ENCODE measurements at places on chromosomes 11 and 22.

GRCh38 chr22:17846326-17846992 is 72.2 kb upstream of the BID start:
- DNase-seq, result no peak

DNA sequence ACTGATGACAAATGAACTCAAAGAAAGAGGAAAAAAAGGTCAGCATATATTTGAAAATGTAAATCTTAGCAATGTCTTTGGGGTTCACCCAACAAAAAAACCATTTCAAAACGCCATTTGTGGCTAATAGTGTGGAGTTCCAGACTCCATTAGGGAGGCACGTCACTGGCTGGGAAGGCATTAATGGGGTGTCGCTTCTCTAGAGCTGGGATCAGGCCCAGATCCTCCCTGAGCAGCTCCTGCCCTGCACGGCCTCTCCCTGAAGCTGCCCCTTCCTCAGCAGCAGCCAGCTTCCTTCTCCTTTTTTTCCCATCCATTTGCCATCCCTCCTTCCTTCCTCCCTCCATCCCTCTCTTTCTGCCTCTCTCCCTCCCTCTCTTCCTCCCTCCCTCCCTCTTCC is 98.8 kb upstream of the LMO1 start:
- DNase-seq, result no peak

GRCh38 chr11:119373921-119374631 is 7.4 kb downstream of the USP2 start:
- DNase-seq, result peak; percentile 52

DNA sequence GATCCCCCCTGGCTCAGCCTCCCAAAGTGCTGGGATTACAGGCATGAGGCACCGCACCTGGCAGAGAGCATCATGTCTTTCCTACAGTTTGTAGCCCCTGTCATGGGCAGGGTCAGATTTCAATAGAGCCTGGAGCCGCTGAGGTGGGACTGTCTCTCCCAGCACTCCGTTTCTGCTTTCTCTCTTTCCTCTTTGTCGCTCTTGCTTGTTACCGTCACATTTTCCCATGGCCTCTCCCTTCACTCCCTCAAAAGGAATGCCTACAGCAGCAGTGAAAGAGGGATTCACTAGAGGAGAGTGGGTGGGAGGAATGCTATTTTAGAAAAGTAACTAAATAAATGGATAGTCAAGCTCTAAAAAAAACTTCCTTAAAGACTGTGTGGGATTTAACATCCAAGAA is 136.7 kb upstream of the TTC12 start:
- no peak for DNase-seq

- DNase-seq, result no peak
These were observed 47.6 kb downstream of the ST3GAL4 start for GRCh38 chr11:126403022-126403581.

- DNase-seq, result no peak
These were observed 188.2 kb upstream of the ANO3 start for GRCh38 chr11:26143566-26144290.

DNA sequence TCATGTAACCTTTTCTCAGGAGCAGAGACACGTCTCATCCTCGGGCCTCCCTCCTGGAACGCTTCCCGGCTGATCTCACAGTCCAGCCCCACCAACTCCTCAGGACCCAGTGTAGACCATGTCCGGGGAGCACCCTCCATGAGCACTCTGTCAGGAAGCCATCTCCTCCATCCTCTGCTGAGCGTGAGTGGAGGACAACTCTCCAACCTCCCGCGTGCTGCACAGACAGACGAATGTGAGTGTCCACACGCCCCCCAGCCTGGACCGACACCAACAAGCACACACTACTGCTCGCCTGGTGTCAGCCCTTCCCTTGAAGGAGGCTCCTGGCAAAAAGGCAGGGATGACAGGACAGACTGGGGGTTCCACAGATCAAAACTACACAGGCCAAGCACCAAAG is 86.6 kb downstream of the SHANK2 start:
- DNase-seq, result no peak

DNA sequence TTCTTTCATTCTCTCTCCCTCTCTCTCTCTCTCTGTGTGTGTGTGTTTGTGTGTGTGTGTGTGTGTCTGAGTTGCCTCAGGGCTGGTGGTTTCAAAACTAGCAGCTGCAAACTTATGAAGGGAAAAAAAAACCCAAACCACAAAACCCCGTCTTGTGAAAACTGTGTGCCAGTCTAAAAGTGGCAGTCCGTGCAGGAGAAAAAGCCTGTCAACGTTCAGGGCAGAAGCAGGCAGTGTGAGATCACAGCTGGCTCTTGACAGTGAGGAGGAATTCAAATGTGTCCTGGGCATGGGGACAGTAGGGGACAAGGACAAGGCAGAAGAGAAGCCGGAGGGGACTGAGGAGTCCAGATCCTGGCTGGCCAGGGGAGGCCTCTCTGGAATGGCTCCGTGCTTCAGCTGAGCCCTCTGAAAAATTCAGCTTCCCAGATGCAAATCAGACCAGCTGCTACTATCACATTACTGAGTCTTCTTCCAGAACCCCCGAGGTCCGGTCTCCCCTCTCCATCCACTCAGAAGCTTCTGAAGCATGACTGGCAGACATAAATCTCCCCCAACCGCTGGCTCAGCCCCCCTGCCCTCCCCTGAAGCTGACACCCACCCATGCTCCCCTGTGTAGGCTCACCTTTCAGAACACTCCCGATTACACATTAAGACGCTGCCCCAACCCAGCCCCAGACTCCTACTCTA is 31.9 kb downstream of the FLI1 start:
- DNase-seq, result no peak

DNA sequence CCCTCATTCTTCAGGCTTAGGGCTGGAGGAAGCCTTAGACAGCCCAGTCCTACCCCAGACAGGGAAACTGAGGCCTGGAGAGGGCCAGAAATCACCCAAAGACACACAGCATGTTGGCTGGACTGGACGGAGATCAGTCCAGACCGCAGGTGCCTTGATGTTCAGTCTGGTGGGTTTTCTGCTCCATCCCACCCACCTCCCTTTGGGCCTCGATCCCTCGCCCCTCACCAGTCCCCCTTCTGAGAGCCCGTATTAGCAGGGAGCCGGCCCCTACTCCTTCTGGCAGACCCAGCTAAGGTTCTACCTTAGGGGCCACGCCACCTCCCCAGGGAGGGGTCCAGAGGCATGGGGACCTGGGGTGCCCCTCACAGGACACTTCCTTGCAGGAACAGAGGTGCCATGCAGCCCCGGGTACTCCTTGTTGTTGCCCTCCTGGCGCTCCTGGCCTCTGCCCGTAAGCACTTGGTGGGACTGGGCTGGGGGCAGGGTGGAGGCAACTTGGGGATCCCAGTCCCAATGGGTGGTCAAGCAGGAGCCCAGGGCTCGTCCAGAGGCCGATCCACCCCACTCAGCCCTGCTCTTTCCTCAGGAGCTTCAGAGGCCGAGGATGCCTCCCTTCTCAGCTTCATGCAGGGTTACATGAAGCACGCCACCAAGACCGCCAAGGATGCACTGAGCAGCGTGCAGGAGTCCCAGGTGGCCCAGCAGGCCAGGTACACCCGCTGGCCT is 641 bp downstream of the APOC3 start:
- no peak for DNase-seq

- DNase-seq, result no peak
These were observed 35.8 kb downstream of the TNRC6B start for GRCh38 chr22:40213478-40213877.

DNA sequence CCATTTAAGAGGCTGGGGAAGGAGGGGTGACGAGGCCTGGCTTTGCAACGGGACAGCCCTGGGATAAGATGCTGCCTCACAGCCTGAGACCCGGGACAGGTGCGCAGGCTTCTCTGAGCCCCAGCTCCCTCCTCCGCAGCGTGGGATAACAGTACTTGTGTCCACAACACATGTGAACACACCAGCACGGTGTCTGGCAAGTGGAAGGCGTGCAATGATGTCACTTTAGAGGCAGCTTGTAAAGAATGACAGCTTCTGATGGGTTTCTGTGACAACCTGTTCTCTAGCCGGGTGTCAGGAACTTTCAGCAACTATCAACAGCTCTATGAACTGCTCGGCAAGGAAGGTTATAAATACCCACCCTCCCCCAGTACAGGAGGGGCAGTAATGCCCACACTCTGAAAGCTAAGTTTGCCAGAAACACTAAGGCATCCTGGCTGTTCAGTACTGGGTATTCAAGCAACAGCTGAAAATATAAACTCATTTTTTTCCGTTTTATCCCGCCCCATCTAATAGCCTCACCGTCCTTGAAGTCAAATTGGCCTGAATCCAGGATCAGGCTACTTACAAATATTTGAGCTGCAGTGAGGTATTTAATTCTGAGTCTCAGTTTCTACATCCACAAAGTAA is 59.7 kb downstream of the MYH9 start:
- no peak for DNase-seq

- no peak for DNase-seq
These were observed 1.2 kb downstream of the MSANTD2 start for GRCh38 chr11:124798991-124799347.

- DNase-seq, result no peak
These were observed 18.8 kb downstream of the APOL2 start for GRCh38 chr22:36220451-36220921.

- DNase-seq, result no peak
These were observed 29.9 kb downstream of the PIWIL3 start for GRCh38 chr22:24744638-24745037.

DNA sequence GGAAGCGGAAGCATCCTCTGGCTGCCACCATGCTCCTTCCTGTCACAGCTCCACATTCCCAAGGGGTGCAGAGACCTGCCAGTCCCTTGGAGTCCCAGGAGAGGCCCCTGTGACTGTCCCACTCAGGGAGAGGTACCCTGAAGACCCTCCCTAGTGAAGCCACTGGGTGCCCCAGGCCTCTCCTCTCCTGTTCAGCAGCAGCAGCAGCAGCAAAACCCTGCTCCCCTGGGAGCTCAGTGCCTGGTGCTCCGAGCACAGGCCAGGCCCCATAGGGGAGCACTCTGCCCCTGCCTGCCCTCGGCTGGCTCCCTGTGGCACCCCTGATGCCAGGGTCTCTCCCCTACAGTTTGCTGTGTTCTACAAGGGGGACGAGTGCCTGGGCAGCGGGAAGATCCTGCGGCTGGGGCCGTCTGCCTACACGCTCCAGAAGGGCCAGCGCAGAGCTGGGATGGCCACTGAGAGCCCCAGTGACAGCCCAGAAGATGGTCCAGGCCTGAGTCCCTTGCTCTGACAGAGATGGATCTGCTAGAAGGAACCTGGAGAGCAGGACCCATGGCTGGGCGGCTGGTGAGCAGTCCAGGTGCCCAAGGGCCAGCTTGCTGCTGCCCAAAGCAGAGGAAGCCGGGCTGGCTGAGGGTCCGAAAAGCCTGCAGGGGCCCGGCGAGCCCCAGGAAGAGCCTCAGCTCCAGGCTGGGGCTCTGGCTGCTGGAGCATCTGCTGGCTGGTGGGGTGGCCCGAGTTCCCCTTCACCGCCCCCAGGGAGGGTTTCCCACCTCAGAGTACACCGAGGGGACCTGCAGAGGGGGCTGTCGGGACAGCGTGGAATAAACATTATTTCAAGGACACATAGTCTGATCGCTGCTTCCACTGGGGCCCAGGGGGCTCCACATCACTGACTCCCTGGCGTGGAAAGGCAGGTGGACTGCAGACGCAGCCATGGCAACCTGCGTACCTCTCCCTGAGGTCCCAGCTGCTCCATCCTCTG is 21.3 kb downstream of the TRMU start:
- DNase-seq, result no peak

GRCh38 chr11:112174789-112175598 is at the start of gene BCO2:
TSS of gene BCO2 (plus strand) at chr11:112175512. CDS start at chr11:112175602, 90 bp downstream.
- DNase-seq, result peak; percentile 44

DNA sequence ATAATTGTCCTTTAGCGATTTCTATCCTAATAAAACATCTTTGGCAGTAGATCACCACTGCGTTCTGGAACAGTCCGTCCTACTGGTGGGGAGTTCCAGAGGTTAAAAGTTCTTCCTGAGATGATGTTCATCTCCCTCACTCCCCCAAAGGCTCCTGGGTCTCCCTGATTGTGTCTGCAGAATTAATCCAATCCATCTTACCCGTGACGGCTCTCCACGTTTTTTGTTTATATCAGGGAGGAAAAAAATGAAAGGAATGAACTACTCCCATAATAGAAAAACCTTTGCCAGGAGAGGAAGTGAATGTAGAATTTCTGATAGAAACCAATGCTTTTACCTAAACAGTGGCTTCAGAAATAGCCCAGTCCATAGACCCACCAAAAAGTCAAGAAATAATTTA is 81.6 kb downstream of the LARGE1 start:
- no peak for DNase-seq

DNA sequence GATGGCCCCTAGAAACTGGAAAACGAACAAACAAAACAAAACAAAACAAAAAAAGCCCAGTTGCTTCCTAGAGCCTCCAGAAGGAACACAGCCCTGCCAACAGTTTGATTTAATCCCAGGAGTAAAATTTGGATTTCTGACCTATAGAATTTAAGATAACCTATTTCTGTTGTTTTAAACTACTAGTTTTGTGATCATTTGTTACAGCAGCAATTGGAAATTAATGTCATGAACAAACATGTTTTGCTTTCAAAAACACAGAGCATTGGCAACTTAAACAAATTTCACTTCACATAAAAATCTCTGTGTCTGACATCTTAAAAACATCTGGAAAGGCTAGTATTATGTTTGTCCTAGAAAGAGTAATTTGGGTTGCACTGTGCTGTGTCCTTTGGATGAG is 437.3 kb downstream of the METTL15 start:
- DNase-seq, result no peak

DNA sequence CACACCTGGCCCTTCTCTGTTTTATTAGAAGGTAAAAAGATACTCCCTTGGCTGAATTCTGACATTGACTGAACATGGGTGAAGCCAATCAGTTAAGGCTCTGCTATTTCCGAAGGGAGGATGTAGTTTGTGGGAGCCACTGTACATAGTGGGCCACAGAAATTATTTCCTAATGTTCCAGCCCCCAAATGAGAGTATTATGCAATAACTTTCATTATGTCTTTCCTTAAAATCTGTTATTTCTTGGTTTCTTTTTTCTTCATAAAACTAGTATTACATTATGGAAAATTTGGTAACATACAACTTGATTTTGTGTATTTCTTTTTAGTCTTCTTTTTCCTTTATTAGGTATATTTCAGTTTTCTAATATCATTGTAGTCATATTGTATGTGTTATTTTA is 51.9 kb upstream of the EP300 start:
- DNase-seq, result no peak
